LNCaP clone FGC (cell line): ENCODE measurements at places on chromosomes 3 and 15.
A peak's percentile ranks its signal among the peaks of the same experiment; 100 is the strongest.

GRCh38 chr3:17423786-17424536 lies 318.5 kb downstream of the TBC1D5 start:
- DNase-seq = peak; percentile 42

GRCh38 chr3:13142552-13143380 lies 69.5 kb upstream of the IQSEC1 start:
- DNase-seq = no peak

DNA sequence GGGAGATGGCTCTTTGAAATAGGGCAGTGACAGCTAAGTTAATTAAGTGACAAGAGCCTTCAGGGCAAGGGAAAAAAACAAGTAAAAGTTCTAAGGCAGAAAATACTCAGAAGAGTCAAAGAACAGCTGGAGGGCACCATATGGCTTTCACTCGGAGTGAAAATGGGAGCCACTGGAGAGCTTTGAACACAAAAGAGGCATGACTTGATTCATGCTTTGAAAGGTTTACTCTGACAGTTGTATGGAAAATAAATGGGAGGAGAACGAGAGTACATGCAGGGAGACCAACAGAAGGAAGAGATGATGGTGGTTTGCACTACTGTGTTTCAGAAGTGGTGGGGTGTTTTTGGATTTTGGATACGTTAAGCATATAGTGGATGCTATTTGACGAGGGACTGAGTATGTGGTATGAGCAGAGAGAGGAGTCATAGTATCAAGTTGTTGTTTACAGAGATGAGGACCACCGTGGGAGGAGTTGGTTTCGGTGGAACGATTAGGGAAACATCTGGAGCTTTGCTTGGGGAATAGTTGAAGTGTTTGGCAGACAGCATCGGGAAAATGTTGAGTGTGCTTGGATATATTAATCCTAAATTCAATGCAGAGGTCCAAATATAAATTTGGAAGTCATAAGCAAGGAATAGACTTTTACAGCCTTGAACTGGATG lies 411.5 kb downstream of the GABRG3 start:
- DNase-seq = no peak

GRCh38 chr15:72907733-72908132 lies 124.2 kb upstream of the ADPGK start:
- DNase-seq = no peak

GRCh38 chr3:136305879-136306278 lies 55.7 kb downstream of the PCCB start:
- peak; percentile 4 for DNase-seq

- no peak for DNase-seq
Measured at GRCh38 chr3:109355625-109356441, 18.5 kb upstream of the DPPA4 start.

- DNase-seq = no peak
Measured at GRCh38 chr3:124519591-124520194, 210.6 kb upstream of the UMPS start.

- DNase-seq = no peak
Measured at GRCh38 chr3:124730941-124731297, 667 bp downstream of the UMPS start.

- no peak for DNase-seq
Measured at GRCh38 chr15:33874156-33874555, 94.1 kb upstream of the CHRM5 start.

- no peak for DNase-seq
Measured at GRCh38 chr3:54817628-54818027, 110.2 kb downstream of the LRTM1 start.

GRCh38 chr15:85751291-85752123 lies 43.2 kb downstream of the KLHL25 start:
- DNase-seq = no peak

DNA sequence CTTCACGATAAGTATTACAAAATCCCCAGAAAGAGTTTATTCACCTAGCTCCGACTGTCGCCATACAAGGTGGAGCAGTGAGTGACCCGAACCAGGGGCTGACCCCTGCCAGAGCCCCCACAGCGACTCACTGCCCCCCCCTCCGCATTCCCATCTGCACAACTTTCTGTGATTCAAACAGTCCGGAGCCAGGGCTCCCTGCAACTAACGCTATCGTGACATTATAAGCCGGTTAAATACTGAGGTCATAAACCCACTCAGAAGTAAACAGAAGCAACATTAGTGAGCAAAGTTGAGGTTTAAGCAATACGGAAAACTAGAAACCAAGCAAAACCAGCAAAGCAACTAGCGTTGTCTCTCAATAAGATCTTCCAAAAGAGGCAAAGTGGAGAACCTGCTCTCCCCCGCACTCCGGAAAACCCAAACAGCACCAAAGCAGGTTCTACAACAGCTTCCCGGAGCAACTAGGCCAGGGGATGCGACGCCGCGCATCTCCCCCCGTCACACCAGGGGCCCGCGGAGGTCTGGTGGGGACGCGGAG lies 642 bp downstream of the SCAP start:
- DNase-seq = no peak

- peak; percentile 86 for DNase-seq
Measured at GRCh38 chr15:63504247-63504978, at the start of gene USP3. TSS of gene USP3 (plus strand) at chr15:63504593. CDS start at chr15:63504740, 147 bp downstream.

GRCh38 chr3:194425399-194425798 lies 26.3 kb upstream of the GP5 start:
- no peak for DNase-seq

- DNase-seq = no peak
Measured at GRCh38 chr15:99257107-99257750, 5.9 kb downstream of the LRRC28 start.

- no peak for DNase-seq
Measured at GRCh38 chr3:12483410-12483809, 870 bp upstream of the TSEN2 start.

- DNase-seq = no peak
Measured at GRCh38 chr3:9022305-9023225, 59.3 kb upstream of the RAD18 start.

- DNase-seq = no peak
Measured at GRCh38 chr15:52183562-52184173, 7.5 kb downstream of the GNB5 start.

GRCh38 chr15:60945196-60945595 lies 283.9 kb downstream of the RORA start:
- DNase-seq = peak; percentile 70

- no peak for DNase-seq
Measured at GRCh38 chr3:158339638-158340037, 229.7 kb downstream of the RSRC1 start.

DNA sequence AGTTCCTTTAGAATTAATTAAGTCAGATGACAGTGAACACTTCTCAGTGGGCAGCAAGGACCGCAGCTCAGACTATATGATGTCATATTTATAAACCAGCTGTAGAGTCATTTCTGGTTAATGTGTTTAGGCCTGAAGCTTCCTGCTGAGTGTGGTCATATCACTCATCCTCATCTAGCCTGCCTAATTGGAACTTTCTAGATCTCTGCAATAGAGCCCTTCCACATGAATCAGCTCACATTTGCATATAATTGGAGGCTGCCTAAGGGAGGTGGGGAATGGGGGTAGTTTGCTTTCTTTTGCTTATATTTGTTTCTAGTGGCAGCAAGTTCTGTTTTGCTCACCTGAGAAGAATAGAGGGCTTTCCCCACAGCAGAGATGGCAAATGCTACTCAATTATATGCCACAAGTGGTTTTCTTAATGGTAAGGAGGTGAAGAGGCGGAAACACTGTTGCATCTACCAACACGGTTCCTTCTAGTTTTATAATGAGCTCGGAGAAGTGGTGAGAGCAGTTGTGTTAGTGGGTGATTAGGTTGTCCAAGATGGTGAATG lies 148.1 kb downstream of the KLHL25 start:
- DNase-seq = no peak

DNA sequence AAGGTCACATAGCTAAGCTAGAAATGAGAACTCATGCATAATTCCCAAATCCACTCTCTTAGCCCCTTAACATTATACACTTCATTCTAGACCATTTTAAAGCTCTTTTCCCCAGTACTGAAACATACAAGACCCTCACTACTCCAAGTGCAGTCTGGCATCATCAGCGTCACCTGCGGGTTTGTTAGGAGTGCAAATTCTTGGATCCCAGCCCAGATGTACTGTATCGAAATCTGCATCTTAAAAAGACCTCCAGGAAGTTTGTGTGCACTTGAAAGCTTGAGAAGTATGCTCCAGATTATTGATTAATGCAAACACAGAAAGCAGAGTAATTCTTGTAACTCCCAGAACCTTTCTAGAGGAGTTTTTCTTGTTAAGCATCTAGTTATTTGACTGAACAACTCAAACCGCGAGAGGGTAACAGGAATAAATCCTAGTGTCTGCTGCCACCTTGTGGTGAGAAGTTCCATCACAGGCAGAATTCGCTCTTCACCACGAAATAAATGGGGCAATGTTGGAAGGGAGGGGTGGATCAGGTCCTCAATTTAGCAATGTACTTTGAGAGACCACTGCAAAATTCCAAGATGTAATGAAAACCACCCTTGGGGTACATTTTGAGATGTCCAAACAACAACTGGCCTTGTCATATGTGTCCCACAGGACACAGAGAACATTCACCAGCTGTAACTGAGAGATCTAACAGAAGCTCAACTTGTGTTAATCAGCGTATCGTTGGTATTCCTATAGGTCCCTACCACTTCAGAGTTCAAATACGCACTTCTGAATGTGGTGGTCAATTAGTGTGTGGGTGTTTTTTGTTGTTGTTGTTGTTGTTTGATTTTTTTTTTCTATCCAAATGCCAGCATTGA lies 583 bp upstream of the C3orf49 start:
- DNase-seq = peak; percentile 14

GRCh38 chr3:77541203-77541922 lies 501.5 kb downstream of the ROBO2 start:
- DNase-seq = no peak

DNA sequence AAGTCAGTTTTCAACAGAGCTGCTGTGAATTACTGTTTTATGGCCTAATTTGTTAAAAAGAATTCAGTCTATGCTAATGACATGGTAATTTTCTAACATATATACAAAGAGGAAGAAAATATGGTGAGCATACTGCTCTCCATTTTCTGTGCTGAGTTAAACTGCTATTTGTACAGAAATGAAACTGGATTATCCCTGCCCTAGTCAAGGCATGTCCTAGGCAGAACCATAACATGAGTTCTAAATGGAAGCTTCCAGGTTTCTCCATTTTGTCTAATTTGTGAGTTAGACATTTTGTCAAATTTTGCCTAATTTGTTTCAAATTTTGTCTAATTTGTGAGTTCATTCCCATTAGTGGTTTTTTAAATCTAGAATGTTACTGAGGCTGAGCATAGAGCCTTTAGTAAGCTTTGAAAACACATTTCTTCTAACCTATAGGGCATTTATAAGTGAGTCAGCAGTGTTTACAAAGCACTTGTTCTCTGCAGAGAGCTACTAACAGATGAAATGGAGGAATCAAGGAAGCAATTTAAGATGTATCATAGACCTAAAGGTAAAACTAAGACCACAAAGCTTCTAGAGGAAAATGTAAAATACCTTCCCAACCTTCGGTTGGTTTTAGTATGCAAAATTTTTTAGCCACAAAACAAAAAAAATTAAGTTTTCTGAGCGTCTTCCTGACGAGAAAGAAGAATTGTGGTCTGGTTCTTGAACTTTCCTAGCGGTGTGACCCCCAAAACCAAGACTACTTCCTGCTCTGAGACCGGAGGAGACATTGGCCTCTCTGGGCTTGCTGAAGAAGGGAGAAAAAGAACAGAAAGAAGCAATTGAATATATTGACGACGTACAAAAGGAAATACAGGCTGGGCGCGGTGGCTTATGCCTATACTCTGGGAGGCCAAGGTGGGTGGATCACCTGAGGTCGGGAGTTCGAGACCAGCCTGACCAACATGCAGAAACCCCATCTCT lies 9.8 kb downstream of the P2RY14 start:
- DNase-seq = no peak

GRCh38 chr3:171459137-171459941 lies 866 bp downstream of the TNIK start:
- DNase-seq = no peak
